Amygdala (tissue), 56 donors: ENCODE measurements at places on chromosomes 3 and 15.

- no peak for DNase-seq
Measured at GRCh38 chr3:44865272-44866035, 3.7 kb downstream of the TMEM42 start.

DNA sequence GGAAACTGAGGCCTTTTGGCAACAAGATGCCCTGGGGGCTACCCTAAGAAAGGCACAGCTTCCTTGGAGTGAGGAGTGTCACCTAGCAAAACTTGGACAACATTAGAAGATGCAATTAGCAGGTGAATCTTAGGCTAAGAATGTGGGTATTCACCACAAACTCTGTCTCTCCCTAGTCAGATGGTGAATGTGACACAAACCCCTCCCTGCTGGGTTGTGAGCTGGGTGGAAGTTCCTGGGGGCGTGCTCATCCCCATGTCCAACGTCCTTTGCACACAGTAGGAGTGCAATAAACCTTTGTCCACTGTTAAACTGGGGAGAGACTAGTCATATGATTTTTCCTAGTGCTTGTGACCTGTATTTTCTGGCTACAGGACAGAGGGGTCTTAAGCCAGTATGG lies 67.1 kb upstream of the SH3GL3 start:
- no peak for DNase-seq

- DNase-seq, result no peak
Measured at GRCh38 chr3:72724070-72724469, 124.2 kb downstream of the SHQ1 start.

GRCh38 chr3:29195056-29195455 lies 85.8 kb upstream of the RBMS3 start:
- DNase-seq, result no peak

GRCh38 chr3:149572796-149573414 lies 84.9 kb downstream of the WWTR1 start:
- no peak for DNase-seq

DNA sequence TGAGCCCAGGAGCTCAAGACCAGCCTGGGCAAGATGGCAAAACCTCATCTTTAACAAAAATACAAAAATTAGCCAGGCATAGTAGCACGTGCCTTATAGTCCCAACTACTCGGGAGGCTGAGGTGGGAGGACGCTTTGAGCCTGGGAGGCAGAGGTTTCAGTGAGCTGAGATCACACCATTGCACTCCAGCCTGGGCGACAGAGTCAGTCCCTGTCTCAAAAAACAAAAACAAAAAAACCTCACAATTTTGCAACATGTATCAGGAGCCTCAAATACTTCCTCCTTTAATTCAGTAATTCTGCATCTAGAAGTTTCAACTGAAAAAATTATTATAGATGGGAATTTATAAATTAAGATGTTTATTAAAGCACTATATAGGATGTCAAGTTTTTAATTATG lies 1.1 kb downstream of the MRPL47 start:
- no peak for DNase-seq

DNA sequence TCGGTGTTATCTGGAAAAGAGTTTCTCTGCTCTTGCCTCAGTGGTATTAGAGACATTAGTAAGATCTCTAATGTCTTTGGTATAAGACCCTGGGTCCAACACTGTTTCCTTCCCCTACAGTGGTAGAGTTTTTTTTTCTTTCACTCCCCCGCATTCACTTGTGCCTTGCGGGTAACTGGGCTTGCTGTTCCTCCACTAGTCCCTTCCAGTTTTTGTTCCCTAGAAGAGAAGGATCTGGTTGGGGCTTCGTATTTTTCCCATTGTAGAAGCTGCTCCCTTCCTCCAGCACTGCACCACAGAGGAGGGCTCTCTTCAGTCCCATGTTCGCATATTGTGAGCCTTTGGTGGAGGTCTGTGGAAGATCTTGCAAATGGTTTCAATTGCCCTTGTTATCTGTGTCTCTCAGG lies 13.7 kb downstream of the CTDSPL2 start:
- no peak for DNase-seq

DNA sequence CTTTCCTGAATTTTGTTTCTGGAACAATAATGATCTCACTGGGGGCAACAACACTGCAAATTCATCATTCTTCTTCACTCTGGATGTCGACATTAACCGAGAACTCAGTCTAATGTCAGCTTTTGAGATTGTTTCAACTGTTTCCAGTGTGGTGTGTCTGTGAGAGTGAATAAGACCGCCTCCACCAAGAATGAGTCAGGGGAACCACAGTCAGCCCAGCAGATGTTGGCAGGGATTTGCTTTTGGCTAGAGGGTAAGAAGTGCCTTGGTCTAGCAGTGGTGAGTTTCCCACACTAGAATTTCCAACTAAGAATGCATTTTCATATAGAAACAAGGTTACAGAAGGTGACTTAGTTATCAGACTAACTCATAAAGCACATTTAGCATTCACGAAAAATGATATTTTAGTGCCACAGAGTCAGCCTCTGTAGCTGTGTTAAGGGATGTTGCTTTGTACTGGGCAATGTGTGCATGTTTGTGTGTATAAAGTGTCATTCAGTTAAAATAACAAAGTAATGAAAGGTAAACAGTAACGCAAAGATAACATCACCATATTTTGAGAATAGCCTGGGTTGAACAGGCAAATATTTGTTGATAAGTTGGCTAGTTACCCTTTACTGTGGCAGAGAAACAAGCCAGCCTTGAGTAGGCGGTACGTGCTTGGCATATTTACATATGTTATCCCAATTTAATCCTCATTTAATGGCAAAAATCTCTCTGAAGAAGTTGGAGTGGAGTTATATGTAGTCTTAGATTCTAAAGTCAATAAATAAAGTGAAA lies 33.8 kb downstream of the DRD3 start:
- no peak for DNase-seq

DNA sequence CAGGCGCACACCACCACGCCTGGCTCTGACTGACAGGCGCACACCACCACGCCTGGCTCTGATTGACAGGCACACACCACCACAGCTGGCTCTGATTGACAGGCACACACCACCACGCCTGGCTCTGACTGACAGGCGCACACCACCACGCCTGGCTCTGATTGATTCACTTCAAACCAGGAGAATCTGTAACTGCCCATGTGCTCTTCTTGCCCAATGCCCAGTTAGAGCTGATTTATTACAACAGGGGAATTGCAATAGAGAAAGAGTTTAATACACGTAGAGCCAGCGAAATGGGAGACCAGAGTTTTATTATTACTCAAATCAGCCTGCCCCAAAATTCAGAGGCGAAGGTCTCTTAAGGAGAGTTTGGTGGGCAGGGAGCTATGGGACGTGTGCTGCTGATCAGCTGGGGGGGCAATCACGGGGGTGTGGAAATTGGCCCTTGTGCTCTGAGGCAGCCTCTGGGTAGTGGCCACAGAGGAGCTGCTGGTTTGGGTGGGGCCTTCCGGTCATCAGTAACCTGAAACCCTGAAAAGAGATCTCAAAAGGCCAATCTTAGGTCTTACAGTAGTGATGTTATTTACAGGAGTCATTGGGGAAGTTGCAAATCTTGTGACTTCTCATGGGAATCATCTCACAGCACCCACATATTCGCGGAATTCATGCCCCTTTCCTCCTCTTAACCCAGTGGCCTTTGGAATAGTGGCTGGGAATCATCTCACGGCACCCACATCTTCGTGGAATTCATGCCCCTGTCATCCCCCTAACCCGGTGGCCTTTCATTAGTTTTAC lies 63.8 kb upstream of the TFRC start:
- DNase-seq, result no peak

- DNase-seq, result no peak
Measured at GRCh38 chr15:58260205-58260724, 122.1 kb downstream of the AQP9 start.

- no peak for DNase-seq
Measured at GRCh38 chr3:196788528-196788927, 48.9 kb downstream of the PAK2 start.

DNA sequence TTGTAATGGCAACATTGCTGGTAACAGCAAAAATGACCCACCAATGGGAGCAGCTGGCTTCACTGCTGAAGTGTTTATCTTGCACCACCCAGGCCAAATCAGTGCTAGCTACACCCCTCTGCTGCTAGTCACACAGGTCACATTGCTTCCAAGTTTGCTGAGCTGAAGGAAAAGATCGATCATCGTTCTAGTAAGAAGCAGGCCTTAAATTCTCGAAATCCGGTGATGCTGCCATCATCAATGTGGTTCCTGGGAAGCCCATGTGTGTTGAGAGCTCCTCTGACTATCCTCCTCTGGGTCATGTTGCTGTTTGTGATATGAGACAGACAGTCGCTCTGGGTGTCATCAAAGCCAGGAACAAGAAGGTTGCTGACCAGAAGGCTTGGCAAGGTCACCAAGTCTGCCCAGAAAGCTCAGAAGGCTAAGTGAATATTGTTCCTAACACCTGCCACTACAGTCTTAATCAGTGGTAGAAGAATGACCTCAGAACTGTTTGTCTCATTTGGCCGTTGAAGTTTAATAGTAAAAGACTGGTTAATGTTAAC lies 21.2 kb downstream of the TM4SF4 start:
- no peak for DNase-seq

DNA sequence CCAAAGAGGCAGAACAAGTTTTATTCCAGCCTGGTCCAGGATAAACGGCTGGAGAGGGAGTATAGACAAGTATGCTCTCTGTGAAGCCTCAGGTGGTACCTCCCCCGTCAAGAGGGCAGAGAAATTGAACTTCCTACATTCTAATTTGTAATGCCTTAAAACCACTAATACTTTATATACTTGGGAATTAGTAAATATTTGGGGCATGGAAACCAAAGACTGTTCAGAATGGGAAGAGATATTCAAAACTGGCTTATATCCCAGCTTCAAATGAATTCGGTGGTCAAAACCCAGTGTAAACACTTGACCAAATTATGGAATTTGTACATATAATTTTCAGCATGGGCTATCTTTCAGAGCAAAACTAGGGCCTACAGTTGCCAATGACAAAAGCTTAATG lies 122.6 kb downstream of the FBN1 start:
- no peak for DNase-seq

- DNase-seq, result no peak
Measured at GRCh38 chr3:148584438-148584837, 113.3 kb upstream of the AGTR1 start.

DNA sequence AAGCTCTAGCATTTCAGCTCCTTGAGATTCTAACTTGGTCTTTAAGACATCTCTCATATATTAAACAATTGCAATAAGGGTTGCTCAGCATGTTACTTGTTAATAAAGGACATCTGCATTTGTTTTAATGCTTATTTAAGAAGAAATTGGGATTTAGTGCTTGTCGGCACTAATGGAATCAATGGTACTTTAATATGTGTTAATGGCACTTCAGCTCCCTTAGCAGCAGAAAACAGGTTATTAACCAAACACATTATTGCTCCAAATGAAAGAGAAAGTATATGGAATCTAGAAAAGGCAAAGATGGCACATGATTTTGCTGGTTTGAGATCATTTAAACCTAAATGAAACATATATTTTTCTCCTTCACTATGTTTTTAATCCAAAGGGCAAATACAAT lies 137.3 kb upstream of the GOLIM4 start:
- no peak for DNase-seq

GRCh38 chr3:49650177-49650576 lies 24.0 kb upstream of the APEH start:
- DNase-seq, result no peak

GRCh38 chr3:83913381-83913780 lies 1045.4 kb upstream of the CADM2 start:
- no peak for DNase-seq

GRCh38 chr3:9780910-9781309 lies 11.2 kb upstream of the CAMK1 start:
- DNase-seq, result no peak

DNA sequence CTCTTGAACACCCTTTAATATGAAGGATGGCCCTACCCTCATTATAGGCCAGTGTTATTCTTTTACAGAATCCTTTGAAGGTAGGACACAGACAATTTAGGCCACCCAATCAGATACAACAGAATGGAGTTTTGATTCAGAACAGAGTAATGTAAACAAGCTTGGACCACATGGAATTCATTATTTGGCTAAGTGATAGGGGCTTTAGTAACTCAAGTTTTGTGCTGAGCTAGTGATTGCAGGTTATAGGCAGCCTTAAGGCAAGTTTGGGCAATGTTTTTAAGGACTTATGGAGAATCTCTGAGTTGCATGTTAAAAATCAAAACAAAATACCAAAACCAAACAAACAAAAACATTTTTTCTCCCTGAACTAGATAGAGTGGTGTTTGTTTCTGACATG lies 312.1 kb upstream of the ROBO1 start:
- DNase-seq, result no peak

GRCh38 chr3:114789803-114790202 lies 357.3 kb downstream of the ZBTB20 start:
- DNase-seq, result no peak

DNA sequence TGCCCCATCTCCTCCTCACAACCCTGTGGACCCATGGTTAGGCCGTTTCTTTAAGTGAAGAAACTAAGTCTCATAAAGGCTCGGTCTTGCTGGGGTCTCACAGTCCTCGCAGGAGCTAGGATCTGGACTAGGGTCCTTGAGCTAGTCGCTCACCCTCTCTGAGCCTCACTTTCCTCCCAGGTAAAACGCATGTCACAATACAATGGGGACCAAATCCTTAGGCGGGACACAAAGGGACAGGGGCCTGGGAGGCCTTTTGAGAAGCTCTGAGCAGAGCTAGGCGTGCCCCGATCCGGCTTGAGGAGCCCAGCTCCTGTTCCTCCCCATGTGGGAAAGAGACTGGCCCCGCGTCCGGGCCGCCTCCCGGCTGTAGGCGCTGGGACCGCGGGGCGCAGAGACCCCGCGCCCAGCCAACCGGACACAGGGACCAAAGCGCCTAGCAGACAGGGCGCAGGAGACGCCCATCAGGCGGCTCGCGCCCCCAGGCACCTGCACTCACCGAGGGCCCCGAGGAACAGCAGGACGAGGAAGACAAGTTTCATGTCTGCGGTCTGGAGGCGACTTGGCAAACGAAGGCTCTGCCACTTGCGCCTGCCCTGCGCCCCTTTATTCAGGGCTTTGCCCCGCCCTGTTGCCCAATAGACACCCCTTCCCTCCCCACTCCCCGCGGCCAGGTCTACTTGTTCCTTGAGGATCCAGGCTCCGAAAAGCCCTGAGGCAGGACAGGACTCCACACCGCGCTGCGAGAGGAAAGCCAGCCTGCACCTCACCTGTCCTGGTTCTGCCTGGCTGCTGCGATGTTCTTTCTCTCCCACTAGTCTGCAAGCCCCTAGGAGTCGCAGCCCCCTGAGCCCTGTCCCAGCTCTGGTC lies at the start of gene LTF:
Gene LTF, minus strand, starts transcription at position 580 of the 870 bp plus-strand sequence. Its CDS starts 38 bp downstream, at position 542.
- no peak for DNase-seq

DNA sequence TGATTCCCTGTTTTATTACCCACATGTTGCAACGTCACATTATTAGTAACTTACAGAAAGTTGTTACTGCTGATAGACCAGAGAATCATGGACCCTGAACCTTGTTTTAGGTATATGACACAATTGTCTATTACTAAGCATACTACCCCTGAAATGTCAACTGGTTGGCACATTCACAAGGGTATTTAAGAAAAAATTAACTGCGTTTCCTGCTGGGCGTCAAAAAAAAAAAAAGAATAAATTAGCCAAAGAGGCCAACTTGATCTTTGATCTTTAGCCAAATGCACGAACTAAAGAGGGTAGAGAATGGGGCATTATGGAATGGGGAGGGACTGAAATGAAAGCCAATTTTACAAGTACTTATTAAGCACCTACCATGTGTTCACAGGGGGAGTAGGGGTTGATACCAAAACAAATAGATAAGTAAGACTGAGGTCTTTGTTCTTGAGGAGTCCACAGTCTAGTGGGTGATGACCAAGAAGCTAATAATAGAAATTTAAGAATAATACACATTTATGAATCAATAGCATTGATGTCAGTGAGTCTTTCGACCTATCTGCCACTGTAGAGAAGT lies 17.8 kb upstream of the MUC13 start:
- DNase-seq, result no peak
